ENCODE measurements at places on chromosomes 7 and 10. TPM values are rescaled to one million over a fixed set of nuclear protein-coding genes. Genes with fewer than 3 reads are reported as not detected.

DNA sequence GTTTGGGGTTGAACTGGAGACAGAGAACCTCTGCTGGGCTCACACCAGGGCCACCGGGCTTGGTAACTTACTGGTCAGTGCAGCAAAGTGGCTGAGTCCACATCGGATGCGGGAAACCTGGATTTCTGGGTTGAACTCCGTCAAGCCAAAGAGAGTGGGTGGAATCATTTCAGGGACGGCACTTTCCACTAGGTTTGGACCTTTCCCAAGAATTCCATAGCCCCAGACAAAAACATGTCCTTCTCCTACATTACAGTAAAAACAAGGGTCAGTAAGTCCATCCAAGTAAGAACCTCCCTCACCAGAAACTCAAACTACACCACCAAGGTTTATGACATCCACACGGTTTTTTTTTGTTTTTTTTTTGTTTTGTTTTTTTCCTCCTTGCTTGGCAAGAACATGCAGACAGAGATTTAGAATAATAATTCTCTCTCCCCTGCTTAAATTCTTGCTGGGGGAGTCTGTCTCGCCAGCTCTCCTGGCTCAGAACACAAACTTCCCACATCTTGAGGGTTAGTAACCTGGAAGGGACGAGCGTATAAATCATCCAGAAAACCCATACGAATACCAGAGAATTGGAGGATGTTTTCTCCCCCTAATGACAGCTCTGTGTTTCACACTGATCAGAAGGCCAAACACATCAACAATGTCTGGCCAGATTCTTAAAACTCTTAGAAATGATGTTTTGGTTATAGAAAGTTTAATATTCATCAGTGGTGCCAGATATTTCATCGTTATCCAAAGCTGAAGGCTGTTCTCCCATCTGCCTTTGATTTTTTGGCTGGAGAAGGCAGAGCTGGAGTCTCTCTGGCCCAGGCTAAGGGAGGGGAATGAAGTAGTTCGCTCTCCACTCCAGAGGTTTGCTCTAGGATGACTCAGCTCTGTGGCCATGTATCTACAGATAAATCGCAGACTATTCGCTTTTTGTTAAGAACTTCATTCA lies 17.5 kb downstream of the RCC1L start:
- no peak for DNase-seq

- DNase-seq = no peak
These were observed 96.9 kb downstream of the XRCC2 start for GRCh38 chr7:152579070-152579469.

DNA sequence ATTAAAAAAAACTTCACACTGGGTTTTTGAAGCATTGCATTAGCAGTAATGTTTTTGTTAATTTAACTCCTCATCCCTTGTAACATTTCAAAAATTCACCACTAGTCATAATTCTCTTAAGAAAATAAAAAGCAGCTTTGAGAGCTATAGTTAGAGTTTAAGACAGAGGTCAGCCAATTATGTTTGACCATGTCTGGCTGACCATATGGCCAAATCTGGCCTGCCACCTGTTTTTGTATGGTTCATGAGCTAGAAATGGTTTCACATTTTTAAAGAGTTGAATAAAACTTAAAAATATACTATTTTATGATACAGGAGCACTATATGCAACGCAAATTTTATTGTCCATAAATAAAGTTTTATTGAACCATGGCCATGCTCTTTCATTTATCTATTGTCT lies 73.0 kb upstream of the LRRTM3 start:
- DNase-seq = no peak

DNA sequence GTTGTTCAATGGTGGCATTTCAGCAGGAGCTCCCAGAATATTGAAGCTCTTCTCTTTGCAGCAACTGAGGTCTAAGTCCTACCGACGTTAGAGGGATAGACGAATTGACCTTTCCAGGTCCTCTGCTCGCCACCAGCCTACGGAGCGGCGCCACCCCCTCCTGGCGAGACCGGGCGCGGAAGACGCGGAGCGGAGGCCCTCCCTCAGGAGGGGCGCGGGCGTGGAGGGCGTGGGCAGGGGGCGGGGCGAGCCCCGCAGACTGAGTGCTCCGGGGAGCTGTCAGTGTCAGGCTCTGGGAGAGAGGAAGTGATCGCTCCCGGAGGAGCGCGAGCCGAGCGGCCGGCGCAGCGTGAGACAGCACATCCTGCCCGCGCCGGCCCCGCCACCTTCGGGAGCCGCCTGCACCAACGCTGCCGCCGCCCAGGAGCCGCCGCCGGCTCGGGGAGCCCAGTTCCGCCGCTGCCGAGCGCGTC lies at the start of gene DYNC1I1:
Gene DYNC1I1 (plus strand): TSS at position 257 of the 473 bp plus-strand sequence. CDS start 32,176 bp downstream, outside the sequence.
- peak; percentile 47 for DNase-seq

GRCh38 chr10:42177077-42177792 lies 461.1 kb downstream of the ZNF33B start:
- no peak for DNase-seq

DNA sequence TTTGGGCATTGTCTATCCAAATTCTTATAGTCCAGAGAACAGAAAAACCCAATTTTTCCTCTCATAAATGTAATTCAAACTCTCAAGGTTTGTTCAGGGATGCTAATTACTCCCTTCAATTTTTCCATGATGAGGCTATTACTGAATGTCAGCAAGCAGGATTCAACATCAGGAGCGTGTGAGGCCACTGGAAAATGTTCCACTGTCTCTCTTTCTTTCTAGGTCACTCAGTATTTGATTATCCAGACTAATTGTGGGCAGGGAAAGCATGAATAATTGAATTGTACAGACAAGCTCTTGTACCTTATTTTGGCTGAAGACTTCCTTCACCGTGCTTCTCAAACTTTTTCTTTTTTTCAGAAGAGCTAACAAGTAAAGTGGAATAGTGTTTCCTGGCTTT lies 30.7 kb downstream of the THNSL1 start:
- DNase-seq = no peak

GRCh38 chr7:139186146-139186545 lies 44.9 kb upstream of the UBN2 start:
- DNase-seq = no peak

- no peak for DNase-seq
These were observed 145.5 kb upstream of the PDE1C start for GRCh38 chr7:32215697-32216096.

GRCh38 chr7:128829391-128830166 lies 627 bp upstream of the FLNC start:
- no peak for DNase-seq

GRCh38 chr10:100960251-100960650 lies 9.1 kb upstream of the SEMA4G start:
- no peak for DNase-seq

GRCh38 chr7:75880242-75880641 lies 1.4 kb downstream of the RHBDD2 start:
- DNase-seq = no peak

GRCh38 chr7:127600885-127601284 lies 7.3 kb downstream of the FSCN3 start:
- DNase-seq = no peak

GRCh38 chr7:41039981-41040380 lies 662.9 kb downstream of the INHBA start:
- DNase-seq = no peak

The ASL gene
- total RNA-seq = 129 TPM

The KIF20B gene
- total RNA-seq = 7.5 TPM

The ANKRD2 gene
- 0.29 TPM for total RNA-seq

The HOGA1 gene
- total RNA-seq = 0.29 TPM

The TUBB8 gene
- not detected for total RNA-seq

The OR6V1 gene
- total RNA-seq = not detected

The EEPD1 gene
- 16.8 TPM for total RNA-seq

The SCART1 gene
- total RNA-seq = 2.5 TPM

The ZNRF2 gene
- total RNA-seq = 34.0 TPM

All from mucosa of descending colon (tissue), 3 donors.